Caki2 (cell line): ENCODE measurements at places on chromosomes 6 and 20.

DNA sequence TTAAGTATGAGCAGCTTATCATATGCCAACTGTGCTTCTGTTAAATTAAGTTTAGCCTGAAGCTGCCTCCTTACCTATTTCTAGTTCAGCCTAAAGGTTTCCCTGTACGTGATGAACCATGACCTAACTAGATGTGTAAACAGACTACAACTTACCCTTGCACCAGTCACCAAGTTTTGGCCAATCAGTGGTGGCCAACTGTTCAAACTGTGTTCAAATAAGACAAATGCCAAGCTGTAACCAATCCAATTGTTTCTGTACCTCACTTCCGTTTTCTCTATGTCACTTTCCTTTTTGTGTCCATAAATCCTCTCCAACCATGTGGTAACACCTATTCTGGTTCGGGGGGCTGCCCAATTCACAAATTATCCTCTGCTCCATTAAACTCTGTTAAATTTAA lies 6.0 kb upstream of the SLC2A10 start:
- DNase-seq = no peak

DNA sequence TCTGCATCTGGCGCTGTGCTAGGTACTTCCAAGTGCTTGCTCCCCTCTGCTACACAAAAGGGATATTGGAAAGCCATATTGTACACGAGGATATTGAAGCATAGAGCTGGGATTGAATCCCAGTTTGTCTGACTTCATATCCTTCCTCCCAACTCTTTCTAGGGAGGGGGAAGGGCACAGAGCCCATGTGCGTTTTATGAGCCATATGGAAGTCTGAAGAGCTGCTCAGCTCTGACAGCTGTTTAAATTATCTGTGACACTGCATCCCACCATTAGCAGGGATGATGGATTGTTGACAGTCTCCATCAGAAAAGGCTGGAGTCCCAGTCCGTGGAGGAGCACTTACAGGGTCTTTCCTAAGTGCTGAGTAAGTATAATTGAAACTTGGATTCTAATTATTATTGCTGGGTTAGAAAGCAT lies 18.4 kb downstream of the TIAM2 start:
- no peak for DNase-seq

DNA sequence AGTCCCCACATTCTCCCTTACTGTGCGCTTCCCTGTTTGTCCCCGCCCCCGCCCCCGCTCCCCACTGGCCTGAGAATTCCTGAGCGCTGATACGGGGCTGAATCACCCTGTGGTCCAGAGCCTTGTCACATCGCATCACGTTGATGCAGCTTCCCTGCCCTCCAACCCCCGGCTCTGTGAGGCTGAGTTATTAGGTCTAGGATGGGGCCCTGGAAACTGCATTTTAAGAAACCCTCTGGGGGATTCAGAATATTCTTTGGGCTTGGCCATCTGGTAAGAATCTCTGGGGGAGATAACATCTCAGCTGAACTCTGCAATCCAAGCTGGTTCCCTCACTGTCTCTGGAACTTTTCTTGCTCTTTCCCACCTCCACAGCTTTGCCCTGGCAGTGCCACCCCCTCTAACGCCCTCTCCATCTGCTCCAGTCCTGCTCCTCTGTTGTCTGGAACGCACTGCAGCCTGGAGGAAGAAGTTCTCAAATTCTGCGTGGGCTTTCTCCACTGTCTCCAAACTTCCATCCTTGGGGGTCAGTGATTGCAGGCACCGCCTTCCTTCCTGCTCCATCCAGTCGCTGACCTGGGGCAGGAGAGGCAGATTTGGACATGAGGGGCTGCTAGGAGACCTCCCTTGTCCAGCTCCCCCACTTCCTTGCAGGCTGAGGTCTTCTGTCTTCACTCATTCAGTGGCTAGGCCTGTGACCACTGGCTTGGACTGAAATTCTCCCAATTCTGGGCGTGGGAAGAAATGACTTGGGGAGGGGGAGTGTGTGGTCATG lies 42.6 kb downstream of the KIAA1755 start:
- DNase-seq = peak; percentile 72

- peak; percentile 23 for DNase-seq
These were observed 27.6 kb downstream of the SLC22A23 start for GRCh38 chr6:3429211-3429610.

DNA sequence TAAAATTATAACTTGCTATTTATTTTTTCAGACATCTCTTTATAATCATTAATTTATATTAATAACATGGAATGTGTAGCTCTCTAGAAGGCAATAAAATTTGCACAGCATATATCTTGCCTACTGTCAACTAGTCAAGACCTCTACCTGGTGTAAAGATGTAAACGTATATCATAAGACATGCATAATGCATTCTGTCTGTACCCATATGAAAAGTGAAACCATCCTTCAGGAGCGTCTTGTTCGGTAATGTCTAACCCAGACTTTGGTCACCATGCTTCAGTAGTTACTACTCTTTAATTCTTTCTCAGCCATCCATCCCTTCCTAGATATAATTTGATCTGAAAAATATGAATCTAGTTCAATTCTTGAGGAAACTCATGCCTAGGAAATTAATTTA lies 21.0 kb downstream of the CEP43 start:
- DNase-seq = no peak

DNA sequence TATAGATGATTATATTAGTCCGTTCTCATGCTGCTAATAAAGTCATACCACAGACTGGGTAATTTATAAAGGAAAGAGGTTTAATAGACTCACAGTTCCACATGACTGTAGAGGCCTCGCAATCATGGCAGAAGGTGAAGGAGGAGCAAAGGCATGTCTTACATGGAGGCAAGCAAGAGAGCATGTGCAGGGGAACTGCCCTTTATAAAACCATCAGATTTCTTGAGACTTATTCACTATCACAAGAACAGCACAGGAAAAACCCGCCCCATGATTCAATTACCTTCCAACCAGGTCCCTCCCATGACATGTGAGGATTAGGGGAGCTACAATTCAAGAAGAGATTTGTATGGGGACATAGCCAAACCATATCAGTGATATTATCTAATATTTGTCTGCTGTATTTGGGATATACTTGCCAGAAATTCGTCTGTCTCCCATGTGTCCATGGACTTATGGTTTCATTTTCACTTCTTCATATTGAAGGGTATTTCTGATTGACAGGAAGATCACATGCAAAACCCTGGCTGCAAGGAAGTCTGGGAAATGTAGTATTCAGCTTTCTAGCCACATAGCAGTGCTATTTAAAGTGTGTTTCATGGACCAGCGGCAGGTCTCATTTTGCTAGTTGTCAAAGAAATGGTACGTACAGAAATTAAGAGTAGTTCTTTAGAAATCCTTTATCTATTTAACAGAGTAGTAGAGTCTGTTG lies 50.5 kb upstream of the PAK5 start:
- peak; percentile 26 for DNase-seq

DNA sequence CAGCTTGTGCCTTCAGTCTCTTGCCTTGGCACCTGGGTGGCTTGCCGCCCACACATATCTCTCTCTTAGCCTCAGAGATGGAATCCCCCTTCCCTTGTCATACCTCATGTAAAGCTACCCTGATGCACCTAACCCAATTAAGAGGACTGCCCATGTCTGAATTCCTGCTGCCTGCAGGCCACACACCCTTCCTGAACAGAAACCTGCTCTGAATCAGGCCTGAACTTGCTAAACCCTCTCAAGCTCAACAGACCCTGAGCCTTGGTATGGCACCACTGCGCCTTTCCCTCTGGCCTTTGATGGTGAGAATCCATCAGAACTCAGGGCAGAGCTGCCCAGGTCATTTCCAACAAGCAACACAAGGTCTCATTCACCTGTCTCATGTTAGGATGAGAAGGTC lies 5.2 kb downstream of the RAET1G start:
- DNase-seq = no peak

GRCh38 chr6:31114541-31114878 lies at the start of gene PSORS1C1:
Gene PSORS1C1, plus strand, starts transcription at chr6:31114800. Its CDS starts 14,833 bp downstream, at chr6:31129633.
- peak; percentile 80 for DNase-seq

- no peak for DNase-seq
These were observed 148.9 kb downstream of the BCAS1 start for GRCh38 chr20:53921443-53921973.

DNA sequence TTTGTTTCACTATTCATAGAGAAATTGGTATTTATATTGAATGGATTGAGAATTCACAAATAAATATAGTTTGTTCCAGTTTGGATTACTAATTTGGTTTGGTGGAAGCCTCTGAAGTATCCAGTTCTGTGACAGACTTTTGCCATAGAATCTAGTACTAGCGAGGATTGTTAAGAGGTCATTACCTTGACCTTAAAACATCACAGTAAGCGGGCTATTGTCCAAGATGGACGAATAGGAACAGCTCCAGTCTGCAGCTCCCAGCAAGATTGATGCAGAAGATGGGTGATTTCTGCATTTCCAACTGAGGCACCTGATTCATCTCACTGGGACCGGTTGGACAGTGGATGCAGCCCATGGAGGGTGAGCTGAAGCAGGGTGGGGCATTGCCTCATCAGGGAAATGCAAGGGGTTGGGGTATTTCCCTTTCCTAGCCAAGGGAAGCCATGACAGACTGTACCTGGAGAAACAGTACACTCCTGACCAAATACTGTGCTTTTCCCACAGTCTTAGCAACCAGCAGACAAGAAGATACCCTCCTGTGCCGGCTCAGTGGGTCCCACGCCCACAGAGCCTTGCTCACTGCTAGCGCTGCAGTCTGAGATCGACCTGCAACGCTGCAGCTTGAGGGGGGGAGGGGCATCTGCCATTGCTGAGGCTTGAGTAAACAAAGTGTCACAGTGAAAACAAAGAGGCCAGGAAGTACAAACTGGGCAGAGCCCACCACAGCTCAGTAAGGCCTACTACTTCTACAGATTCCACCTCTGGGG lies 66.4 kb upstream of the NEDD9 start:
- DNase-seq = peak; percentile 61

DNA sequence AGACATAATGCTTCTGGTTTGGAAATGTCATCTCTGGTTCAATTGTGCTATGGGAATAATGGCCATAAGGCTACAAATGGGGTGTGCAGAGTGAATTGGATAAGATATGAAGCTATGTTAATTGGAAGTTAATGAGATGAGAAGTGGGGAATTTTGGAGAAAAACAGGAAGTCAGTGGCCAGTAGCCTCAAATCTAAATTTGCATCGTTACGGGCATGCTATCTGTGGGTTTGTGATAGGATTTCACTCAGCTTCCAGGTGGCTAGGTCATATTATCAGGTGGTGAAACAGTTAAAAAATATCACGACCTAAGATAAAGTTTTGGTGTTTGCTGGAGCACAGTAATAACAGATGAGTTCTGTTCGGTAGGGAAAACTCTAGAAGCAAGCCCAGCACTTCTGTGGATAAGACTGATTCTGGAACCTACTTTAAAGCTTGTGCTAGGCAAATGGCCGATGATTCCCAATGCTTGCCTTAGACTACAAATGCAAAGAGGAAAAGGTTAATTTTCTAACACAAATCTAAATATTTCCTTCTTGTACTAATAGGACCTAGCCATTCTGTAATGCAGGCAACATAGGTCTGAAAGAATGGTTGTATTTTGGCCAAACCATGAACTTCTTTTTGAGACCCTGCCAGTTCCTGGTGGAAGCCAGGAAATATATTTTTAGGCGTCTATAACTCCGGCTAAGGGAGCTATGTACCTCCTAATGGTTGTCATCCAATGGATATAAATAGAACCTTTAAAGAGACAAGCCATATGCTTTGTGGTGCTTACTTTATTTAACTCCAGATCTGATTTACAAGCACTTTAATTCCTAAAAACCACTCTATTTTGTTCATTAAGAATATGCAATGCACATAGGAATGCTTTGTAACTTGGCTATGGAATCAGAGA lies 111.0 kb downstream of the PLCB1 start:
- DNase-seq = no peak

- DNase-seq = no peak
These were observed 71.0 kb upstream of the SUPT3H start for GRCh38 chr6:45448417-45449389.

DNA sequence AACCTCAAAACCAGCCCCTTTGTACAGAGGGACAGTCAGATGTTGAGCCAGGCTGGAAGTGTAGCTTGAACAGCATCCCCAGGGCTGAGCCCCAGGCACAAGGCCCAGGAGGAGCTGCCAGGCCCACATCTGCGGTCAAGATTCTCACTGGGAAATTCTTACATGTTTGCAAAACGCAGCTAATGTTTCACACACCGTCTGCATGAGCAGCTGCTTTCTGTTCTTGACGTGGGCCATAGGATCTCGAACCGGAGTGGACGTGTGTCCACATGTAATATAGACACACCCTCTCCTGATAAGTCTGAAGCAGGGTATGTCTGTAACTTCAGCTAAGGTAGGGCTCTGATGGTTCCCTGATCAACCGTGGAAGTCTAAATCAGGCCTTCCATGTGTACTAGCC lies 41.3 kb upstream of the TRAF3IP2 start:
- DNase-seq = no peak

GRCh38 chr6:49556429-49556837 lies 6.0 kb downstream of the C6orf141 start:
- peak; percentile 86 for DNase-seq

DNA sequence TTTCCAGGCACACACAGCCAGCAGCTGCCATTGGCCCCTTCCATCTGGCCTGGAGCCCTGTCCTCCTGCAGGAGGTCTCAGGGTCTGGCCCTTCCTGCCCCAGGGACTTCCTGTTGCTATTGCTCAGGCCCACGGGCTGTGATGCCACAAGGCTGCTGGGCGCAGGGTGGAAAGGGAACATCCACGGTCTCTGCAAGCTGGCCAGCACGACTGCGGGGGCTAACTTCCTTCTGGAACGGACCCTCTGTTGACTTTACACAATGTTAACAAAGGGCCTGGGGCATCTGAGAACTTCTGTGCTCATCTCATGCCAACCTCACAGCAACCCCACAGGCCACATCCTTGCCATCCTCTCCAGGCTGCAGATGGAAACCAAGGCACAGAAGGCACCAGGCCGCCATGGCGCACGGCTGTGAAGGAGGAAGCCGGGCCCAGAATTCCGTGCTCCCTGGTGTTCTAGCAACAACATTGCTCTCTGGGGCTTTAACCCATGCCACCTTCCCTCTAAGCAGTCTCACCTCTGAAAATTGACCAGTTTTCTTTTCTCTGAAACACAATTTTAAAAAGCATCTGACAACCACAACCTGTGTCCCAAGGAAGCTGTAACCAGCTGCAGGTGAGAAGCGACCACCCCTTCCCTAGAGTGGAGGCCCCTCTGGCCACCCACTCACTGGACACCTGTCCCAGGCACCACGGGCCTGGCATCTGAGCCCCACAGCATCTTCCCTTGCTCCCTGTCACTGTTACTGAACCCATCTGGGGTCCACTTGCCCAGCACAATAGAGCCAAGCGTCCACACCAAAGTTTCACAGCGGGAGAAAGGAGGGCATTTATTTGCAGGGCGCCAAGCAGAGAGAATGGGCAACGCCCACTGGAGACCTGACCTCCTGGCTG lies 261.3 kb downstream of the CDH4 start:
- DNase-seq = no peak
